ENCODE measurements at places on chromosomes 16 and 17.
A peak's percentile ranks its signal among the peaks of the same experiment; 100 is the strongest.

DNA sequence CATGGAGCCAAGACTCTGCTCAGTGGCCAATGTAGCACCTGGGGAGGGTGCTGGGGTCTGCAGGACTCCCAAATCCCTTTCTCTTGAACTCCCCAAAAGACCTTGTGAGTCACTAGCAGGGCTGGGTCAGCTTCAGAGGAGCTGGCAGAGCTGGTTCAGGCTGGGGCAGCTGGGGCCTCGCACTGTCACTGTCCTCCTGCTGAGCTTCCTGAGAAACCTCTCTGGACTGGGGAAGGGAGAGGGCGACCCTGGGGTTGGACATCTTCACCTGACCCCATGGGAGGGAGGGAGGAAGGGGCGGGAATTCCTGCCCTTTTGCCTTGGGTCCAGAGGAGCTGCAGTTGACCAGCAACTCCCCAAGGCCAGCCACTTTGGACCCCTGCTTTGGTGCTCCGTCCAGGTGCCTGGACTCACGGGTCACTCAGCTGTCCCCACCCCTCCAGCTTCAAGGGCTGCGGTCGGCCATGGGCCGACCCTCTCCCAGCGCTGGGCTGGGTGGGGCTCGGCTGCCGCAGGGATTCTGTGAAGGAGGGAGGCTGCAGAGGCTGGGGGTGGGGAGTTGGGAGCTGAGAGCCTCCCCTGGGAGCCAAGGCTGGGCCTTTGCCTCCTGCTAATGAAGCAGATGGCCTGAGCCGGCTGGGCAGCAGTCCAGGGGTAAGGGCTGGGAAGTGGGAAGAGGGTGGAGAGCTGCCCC lies 9.2 kb downstream of the FMNL1 start:
- no peak for DNase-seq

DNA sequence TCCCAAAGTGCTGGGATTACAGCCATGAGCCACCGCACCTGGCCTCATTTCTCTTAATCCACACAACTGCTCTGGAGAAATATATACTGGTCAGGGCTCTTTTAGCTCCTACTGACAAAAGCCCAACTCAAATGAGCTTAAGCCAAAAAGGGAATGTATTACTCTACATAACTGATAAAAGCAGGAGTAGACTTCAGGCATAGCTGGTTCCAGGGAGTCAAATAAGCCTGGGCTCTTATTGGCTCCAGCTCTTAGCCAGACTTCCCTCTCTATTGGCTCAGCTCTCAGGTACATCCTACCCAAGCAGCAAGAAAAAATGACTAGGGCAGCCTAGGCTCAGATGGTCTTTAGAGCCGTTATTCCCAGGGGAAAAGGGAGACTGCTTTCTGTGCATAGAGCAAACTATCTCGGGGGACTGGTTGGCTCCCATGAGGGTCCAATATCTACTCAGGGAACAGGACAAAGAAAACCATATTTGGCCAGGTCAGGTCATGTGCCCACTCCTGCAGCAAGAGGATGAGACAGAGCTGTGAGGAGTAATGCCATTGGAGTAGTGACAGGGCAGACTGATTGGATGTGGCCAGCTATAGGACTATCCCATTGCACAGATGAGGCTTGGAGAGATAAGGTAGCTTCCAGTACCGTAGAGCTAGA lies 21.2 kb downstream of the TBX2 start:
- DNase-seq: no peak

- no peak for DNase-seq
Observed at GRCh38 chr16:67658849-67659674, 998 bp downstream of the ACD start.

- DNase-seq: no peak
Observed at GRCh38 chr17:44905006-44906000, 6.1 kb upstream of the EFTUD2 start.

- DNase-seq: no peak
Observed at GRCh38 chr17:69499318-69499717, 84.8 kb downstream of the MAP2K6 start.

- no peak for DNase-seq
Observed at GRCh38 chr16:57476546-57477410, 9.5 kb downstream of the DOK4 start.

DNA sequence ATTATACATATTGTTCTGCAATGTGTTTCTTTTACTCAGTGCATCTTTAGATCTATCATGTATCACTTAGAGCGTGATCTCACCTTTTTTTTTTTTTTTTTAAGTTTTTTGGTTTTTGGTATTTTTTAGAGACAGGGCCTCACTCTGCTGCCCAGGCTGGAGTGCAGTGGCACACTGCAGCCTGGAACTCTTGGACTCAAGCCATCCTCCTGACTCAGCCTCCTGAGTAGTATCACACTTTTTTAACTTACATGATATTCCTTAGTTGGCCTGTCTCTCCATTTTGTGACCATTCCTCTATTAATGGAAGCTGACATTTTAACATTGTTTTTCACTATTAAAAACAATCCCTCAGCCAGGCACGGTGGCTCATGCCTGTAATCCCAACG lies 4.7 kb upstream of the MPO start:
- no peak for DNase-seq

GRCh38 chr17:76755285-76755684 lies 17.4 kb downstream of the MFSD11 start:
- no peak for DNase-seq

- no peak for DNase-seq
Observed at GRCh38 chr16:24214992-24215391, 41.1 kb upstream of the CACNG3 start.

- DNase-seq: no peak
Observed at GRCh38 chr16:12885742-12886141, 15.7 kb upstream of the SHISA9 start.

DNA sequence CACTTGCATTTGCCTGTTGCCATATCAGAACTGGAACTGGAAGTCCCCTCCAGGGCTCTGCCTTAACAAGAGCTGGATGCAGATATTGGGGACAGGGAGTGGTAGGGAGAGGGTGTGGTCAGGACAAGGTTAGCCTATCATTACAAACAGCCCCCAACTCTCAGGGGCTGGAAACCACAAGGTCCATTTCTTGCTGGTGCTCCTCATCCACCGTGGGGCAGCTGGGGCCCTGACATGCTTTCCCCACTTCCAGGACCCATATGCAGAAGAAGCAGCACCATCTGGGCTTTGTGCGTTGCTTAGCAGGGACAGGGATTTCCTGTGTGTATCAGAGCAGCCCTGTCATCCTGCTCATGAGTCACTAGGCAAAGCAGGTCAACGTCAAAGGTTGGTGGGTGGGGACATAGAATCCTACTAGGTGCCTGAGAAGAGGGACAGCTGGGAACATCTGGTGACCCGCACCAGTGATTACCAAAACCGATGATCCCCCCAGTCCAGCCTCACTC lies 26.9 kb downstream of the RGS9 start:
- DNase-seq: peak; percentile 53

DNA sequence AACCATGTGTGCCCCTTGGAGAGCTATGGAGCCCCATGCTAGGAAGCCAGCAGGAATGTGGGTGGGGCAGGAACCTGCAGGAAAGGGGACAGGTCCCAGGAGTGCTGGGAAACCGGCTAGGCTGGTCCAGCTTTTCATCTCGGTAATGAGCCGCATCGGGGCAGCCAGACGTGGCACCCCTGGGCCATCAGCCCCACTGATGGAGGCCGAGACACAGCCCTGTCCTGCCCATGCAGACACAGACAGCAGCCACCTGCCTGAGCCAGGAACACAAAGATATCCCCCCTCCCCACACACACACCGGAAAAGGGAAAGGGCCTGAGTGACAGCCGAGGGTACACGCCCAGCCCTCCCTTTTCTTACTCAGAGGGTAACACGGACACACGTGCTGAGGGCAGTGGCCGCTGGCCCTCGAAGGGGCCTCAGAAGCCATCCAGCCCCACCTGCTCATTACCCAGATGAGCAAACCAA lies 18.1 kb downstream of the PPL start:
- no peak for DNase-seq

DNA sequence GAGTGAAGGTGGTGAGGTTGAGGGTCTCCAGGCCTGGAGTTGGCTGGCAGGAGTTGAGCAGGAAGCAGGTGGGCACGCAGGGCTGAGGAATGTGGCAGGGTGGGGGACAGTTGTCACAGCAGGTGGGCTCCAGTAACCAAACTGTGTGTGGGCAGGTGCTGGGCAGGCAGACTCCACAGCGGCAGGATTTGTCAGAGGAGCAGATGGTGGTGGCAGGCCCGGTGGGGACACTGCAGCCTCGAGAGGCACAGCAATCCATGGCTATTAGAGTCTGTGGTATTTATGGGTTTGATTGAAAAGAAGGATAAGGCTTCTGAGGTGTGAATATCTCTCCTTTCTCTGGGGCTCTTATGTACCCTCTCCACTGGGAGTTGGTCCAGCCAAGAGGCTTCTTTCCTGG lies at the start of gene KRTAP3-3:
Gene KRTAP3-3, minus strand, starts transcription at position 326 of the 400 bp plus-strand sequence. Its CDS starts 67 bp downstream, at position 259.
- no peak for DNase-seq

DNA sequence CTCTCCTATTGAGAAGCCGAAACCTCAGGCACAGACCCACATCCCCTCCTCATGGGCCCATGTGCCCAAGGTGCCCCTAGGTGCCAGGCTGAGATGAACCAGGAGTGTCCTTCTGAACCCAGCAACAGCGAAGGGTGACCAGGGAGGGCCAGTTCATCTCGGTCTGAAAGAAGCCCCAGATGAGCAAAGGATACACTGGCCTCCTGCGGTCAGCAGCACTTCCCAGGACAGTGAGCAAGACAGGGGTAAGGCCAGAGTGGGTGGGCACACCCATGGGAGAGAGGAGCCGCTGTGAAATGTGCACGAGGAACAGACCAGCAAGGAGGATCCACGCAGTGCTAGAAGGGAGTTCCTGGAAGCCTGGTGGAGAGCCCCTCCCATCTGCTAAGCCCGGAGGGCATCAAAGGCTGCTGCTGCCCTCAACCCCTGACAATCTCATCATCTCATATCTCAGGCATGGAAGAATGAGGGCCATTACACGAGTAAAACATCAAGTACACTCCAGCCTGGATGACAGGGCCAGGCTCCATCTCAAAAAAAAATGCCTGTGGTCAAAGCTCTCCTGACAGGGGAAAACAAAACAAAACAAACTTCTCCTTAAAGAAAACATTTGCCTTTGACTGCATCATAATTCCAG lies 3.3 kb upstream of the HBZ start:
- no peak for DNase-seq

DNA sequence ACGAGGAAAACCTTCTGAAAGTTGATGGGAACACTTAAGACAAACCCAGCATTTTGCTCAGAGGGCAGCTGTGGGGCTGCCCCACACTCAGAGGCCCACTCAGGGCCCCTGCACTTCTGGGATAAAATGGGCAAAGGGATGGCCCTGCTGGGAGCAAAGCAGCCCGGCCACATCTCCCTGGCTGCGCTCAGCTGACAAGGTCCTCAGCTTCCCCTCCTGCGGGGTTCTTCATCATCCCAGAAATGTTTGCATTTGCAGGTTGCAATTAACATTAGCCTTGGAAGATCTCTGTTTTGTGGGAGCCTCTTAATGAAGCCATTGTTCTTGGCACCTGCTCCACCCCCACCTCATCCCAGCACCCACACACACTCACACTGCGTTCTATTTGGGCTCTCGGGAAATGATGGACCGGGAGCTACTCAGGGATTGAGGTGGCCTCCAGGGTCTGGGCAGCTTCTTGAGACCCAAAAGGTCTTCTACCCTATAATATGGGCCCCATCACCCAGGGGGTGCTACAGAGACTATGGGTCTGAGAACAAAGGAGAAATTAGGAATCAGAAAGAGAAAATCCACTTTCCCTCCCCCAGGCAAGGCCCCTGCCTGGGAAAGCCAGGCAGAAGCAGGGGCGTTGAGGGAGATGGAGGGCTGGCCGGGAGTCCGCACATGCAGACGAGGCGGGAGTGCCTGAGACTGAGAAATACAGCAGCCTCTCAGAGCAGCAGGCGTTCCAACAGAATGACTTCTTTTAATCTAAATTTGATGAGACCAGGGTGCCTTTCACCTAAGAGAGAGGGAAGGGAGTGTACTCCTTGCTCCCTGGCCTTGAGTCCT lies 53.7 kb upstream of the RPL38 start:
- DNase-seq: no peak

- no peak for DNase-seq
Observed at GRCh38 chr16:85901773-85902365, 2.9 kb downstream of the IRF8 start.

DNA sequence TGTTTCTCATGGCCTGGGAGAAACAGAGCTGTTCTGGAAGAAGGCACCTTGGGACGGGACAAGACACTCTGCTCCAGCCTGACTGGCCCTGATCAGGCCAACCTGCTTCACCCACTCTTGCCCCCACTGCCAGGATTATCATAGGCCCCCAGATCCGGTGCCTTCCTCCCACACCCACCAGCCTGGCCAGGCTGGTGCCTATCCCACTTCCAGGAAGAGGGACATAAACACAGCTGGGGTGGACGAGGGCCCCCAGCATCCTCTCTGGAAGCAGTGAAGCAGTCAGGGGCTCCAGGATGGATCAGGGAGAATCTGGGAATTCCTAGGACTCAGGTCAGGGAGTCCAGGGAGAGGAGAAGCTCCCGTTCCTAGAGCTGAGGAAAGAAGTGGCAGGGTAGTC lies 16.9 kb upstream of the ITGA3 start:
- no peak for DNase-seq
